Stimulated activated CD4-positive, alpha-beta T cell treated with anti-CD3 and anti-CD28 coated beads, Interleukin-1b, Interleukin-23, amount 100 ng/mL, for 24 hours (primary cell): ENCODE measurements at places on chromosomes 3 and 15.

- no peak for DNase-seq
Observed at GRCh38 chr3:122890720-122891220, 95.9 kb downstream of the SLC49A4 start.

DNA sequence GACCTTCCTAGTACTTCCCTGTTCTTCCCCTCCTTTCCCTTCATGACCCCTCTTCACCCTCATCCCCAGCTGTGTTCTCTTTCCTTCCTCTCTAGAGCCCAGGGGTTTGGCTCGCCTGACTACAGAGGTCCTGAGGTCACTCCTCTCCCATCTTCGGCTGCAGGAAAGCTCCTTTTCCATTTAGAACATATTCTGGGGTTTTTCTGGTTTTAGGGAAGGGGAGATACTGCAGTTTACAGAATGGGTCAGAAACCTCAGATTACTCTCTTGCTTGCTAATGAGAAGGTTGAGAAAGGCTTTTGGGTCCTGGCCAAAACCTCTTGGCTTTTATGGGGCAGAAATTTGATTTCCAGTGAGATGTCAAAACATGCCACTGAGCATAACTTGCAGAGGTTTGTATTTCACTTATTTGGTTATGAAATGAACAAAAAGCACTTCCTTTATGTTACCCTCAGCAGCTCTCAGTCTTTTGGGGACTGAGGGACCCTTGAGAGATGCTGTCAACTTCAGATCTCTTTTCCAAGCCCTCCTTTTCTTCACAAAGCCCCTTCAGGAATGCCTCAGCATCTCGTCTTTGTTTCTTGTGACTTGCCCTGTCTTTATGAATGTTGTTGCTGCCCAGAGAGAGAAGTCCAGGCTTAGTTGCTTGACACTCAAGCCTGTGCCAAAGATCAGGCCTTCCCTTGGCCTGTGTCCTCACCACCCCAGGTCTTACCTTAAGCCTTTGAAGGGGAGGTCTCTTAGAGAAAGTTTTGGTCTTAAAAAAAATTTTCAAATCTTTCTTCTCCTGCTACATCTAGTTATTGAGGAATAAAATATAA, 121.7 kb upstream of the TPM1 start:
- no peak for DNase-seq

GRCh38 chr3:177673112-177673914, 476.0 kb upstream of the TBL1XR1 start:
- DNase-seq: no peak

- DNase-seq: no peak
Observed at GRCh38 chr15:65660927-65661326, 39.2 kb downstream of the SLC24A1 start.

DNA sequence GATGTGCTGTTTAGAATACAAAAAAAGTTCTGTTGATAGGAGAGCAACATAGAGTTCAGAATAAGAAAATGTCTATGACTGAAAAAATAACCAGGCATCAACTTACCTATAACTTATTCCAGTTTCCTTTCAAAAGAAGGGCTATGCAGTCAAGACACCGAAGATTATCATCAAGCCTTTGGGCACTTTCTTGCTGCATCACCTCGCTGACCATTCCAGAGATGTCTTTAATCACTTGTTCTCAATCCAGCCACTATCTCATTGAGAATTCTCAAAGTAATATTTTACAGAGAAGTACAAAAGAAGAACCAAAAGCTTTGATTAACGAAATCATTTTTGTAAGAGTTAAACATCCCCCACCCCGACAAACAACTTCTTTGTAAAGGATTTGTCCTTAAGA, 198.3 kb upstream of the P2RY1 start:
- no peak for DNase-seq
